ENCODE measurements at places on chromosomes 7 and 10.

- no peak for DNase-seq
Observed at GRCh38 chr10:11381023-11381422, 230.4 kb downstream of the USP6NL start.

GRCh38 chr7:77310982-77311381 is 105.2 kb downstream of the GSAP start:
- no peak for DNase-seq

- DNase-seq, result no peak
Observed at GRCh38 chr10:1048349-1048731, 579 bp downstream of the IDI1 start.

GRCh38 chr10:96073722-96074121 is 30.3 kb downstream of the CCNJ start:
- DNase-seq, result no peak

- DNase-seq, result no peak
Observed at GRCh38 chr7:113120647-113121046, 2.3 kb upstream of the SMIM30 start.

- no peak for DNase-seq
Observed at GRCh38 chr7:106604303-106604924, 56.5 kb downstream of the CCDC71L start.

DNA sequence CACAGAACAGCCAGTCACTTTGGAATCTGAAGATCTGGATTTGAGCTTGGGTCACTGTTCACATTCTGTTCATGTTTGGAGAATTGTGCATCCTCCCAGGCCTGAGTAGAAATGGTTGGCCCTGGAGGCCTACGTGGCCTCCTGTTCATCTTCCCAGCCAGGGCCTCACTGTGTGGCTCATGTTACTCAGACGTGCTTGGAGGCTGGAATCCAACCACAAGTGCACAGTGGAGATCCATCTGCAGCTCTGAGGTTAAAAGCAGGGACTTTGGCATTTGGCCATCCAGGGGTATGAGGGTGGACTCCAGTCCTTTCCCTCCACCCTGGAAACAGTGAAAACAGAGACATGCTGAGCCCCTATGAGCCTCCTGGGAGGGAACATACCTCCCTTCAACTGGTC is 709.0 kb upstream of the IGFBP3 start:
- no peak for DNase-seq
